HT-29 (cell line): ENCODE measurements at places on chromosomes 1 and 21.
A peak's percentile ranks its signal among the peaks of the same experiment; 100 is the strongest.

DNA sequence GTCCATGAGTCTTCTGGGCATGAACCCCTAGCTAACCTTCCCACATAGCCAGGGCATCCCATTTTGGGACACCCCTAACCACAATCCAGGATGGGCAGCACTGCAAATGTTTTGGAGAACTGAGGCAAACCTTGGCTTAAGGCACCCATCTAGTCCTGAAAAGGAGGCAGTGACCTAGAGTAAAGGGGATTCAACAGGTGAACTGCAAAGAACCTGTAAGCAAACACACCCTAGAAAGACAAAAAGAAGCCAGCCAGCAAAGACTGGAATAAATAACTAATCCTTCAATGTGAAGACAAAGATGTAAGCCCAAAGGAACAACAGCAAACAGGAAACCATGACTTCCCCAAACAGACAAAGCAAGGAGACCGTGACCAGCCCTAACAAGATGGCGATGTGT lies 56.8 kb upstream of the PPIH start:
- no peak for DNase-seq

DNA sequence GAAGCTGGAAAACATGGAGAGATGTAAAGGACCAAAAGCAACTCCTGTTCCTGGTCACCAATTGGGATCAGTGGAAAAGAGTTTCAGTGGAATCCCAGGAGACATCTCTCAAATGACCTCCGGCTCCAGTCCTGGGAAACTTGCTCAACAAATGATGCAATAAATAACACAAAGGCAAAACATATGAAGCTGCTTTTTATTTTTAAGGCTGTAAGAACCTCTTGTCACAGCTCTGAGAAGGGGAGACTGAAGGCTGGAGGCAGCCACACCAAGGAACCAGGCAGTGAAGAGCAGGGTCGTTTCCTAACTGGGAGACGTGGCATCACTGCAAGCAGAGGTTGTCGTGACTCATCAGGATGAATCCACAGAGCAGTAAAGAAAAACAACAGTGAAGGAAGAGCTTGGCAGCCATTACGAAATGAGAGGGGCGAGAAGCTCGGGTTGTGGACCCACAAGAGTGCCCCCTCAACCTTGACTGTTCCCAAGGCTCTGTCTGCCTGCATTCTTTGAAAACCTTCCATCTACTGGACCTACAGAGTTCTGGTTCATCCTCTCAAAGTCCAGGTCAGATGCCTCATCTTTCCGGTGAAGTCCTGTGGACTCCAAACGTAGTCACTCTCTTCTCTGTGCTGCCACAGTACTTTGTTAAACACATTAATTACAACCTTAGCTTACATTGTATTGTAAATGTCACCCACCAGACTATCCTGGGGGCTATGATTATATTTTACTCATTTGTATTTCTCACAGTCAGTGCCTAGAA lies 32.1 kb downstream of the JAK1 start:
- no peak for DNase-seq

DNA sequence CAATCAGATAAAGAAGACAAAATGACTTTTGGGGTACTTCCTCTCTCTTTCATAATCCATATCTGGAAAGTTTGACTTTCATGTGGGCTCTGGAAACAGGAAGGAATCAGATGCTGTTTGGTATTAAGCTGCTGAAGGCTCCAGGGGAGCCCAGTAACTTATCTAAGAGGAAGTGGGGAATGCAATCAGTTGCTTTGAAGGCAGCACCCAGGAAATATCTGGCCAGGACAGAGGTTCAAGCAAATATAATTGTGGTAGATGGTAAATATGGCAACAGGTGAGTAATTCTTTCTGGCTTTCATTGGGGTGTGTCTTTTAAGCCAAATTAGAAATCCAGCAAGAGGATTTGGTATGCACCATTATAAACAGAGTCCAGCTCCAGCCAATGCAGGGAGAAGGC lies 44.4 kb downstream of the COLGALT2 start:
- no peak for DNase-seq

- DNase-seq = no peak
Measured at GRCh38 chr1:221440658-221441057, 301.2 kb downstream of the DUSP10 start.

- no peak for DNase-seq
Measured at GRCh38 chr1:223062177-223062576, 80.9 kb downstream of the TLR5 start.

DNA sequence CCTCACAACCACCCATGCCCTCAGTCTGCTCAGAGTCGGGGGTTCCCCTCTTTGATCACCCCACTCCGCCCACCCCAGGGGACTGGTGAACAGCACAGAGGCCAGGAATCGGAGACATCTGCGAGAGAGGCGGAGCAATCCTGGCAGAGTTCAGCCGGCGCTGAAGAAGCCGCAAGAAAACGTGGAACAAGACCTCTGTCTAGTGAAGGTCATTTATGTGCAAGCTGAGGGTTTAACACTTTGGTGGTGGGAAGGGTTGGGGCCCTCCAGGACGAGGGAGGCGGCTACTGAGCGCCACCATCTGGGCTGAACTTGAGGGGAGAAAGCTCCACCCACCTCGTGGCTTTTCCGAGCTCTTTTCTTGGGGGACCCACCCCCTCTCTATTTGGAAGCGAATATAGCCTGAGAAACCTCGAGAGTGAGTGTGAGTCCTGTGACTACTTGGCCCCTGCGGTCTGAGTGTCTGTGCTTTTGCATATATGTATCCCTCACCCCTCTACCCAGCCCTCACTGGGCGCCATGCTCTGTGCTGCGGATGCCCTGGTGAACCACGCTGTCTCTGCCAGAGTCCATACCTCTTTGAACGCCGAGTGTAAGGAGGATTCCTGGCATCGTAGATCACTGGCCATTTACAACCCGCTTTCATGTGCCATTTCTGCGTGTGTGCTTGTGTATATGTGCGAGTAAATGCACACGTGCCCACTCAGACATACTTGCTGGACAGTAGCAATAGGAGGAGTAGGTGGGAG lies 1.2 kb upstream of the EPHA10 start:
- peak; percentile 34 for DNase-seq

GRCh38 chr21:29256126-29256910 lies 42.4 kb upstream of the BACH1 start:
- DNase-seq = peak; percentile 14

DNA sequence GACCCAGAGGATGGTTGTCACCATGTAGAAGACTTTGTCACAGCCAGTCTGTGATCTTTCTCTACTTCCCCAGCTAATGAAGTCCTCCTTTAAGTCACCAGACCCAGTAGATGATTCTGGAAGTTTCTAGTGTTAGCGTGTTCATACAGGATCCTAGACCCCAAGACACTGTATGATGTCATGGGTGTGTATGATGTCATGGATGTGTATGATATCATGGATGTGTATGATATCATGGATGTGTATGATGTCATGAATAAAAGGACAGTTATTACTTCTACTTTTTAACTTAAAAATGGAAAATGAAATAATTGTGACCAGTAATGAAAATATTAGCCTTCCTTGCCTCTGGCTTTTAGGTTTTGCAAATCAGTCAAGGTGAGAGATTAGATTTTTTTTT lies 260.0 kb downstream of the FMN2 start:
- DNase-seq = no peak

DNA sequence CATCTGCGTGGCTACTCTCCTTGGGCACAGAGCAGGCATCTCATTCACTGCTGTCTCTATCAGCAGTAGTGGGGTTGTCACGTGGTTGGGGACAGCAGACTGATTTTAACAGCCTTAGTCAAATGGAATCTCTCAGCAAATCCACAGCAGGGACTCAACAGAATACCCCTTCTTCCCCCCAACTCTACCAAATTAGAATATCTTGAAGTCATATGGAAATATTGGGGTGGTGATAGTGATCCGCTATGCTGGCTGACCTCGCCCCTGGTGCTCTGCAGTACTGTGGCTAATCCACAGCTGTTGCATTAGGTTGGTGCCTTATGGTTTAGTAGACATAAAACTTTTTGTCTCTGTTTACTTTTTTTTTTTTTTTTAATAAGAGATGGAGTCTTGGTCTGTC lies 23.9 kb downstream of the HHAT start:
- DNase-seq = no peak

- DNase-seq = no peak
Measured at GRCh38 chr1:31387612-31388011, 14.7 kb upstream of the FABP3 start.

GRCh38 chr1:32272557-32273390 lies 19.1 kb upstream of the HDAC1 start:
- DNase-seq = no peak

- no peak for DNase-seq
Measured at GRCh38 chr1:232287676-232288569, 342.0 kb downstream of the SIPA1L2 start.

DNA sequence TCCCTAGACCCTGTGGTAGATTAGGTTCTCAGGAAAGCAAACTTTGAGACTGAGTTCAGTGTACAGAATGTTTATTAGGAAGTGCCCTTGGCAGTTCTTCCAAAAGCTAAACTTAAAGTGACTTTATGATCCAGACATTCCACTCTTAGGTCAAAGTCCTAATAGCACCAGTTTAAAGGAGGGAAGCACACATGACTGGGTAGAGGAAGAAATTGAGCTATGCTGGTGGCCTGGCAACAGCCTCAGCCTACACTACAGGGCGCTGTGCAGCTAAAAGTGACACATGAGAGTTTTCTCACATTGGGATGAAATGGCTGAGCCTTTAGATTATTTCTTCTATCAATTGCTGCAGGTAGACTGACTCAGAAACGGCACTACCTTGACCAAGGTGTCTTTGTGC lies 280.4 kb downstream of the BRINP2 start:
- DNase-seq = peak; percentile 6

DNA sequence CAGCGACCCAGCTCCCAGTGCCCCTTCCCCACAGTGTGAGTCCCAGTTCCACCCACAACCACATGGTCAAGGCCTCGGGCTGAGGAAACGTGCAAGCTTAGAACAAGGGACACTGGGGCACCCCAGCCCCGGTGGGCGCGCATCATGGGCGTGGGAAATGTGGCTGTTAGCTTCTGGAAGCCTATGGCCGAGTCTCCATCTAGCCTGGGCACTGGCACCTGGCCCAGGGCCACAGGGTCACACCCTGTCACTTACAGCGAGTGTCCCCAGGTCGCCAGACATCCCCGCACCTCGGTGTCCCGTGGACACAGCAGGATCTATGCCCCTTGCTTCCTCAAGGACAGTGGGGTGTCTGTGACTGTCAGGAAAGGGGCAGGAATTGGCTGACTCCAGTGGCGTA lies 37.0 kb upstream of the COL6A1 start:
- no peak for DNase-seq

DNA sequence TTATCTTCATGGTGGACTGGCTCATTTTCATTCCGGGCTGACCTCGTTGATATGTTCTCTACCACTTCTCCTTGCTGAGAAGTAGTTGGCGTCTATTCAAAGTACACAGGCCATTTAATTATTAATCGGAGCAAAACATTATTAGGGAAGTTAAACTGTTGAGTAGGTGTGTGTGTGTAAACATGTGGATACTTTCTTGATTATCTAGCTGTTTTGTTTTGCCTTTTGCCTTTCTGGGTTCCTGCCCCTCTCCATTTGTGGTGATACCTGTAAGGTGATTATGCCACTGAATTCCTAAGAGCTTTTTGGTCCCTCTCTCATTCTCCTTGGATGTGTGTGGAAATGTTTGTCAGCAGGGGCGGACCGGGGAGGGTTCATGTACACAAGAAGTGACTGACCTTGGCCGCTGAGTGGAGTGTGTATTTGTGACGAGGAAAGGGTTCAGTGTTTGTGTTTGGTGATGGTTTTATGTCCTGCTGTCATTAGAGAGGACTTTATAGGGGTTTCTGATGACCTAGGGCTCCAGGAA lies 56.6 kb upstream of the PPP2R5A start:
- peak; percentile 69 for DNase-seq
